ENCODE measurements at places on chromosomes 16 and 17.

DNA sequence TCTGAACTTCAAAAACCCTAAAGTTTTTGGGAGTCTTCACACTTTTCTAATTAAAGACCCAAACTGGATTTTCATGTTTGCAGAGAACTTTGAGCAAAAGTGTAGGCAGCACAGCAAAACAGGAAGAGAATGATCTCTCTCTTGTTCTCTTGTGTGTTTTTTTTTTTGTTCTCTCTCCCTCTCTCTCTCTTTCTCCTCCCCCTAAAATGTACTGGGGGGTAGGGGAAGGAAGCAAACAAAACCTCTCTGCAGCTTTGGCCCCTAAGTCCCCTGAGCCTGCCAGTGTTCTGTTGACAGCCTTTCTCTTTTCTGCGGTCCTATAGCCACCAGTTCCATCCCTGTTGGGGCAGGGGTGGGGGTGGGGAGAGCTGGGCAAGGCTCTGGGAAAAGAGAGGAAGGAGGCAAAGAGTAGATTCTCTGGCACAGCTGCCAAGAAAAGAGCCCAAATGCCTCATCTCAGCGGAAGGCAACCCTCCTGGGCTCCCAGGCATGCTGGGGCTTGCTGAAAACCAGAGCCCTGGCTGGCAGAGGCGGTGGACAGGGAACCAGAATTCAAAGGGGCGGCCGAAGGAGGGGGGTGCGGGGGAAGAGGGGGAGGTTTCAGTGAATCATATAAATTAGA is 295.3 kb downstream of the SOX9 start:
- DNase-seq: no peak

DNA sequence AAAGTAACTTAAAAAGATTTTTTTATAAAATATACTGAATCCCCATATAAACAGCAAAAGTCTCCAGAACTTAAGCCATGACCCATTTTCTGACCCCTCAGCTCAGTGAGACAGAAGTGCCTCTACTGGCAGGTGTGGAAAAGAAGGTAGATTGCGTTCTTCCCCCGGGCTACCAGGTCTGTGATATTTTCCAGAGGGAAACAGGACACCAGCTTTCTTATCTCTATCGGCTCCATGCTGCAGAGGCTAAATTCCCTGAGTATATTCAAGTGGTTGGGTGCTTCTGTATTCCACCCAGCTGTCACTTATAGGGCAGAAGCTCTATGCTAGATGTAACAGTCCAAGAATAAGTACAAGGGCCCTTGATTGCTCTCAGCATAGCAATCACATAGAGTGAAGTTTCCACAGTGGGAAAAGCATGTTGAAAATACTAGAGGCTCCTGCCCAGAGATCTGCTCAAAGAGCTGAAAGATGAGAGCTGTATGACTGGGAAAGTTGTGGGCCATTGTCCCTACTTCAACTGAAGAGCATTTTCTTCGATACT is 687.3 kb downstream of the CDH11 start:
- DNase-seq: no peak

DNA sequence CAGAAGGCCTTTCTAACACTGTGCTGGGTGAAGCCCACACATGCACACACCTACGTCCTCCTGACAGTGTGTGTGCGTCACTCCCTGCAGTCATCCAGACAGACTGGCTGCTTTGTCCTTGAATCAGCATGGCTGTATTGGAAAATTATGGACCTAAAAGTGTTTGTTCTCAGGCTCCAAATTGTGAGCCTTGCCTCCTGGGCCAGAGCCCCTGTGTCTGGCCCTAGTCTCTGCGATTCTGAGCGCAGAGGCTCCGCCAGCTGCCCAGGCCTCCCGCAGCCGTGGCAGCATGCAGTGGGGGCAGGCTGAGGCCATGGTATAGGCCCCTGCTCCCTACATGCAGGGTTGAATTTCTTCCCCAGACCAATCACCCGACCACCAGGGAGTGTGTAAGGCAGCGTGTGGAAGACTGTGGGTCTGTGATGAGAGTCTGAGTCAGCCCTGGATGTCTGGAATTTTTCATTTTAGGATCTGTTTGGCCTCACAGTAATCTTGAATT is 166.9 kb downstream of the LGALS9B start:
- no peak for DNase-seq

- DNase-seq: no peak
These were observed 14.5 kb upstream of the TMC7 start for GRCh38 chr16:18969050-18969854.

- no peak for DNase-seq
These were observed 21.1 kb downstream of the DDX19B start for GRCh38 chr16:70320121-70320520.

DNA sequence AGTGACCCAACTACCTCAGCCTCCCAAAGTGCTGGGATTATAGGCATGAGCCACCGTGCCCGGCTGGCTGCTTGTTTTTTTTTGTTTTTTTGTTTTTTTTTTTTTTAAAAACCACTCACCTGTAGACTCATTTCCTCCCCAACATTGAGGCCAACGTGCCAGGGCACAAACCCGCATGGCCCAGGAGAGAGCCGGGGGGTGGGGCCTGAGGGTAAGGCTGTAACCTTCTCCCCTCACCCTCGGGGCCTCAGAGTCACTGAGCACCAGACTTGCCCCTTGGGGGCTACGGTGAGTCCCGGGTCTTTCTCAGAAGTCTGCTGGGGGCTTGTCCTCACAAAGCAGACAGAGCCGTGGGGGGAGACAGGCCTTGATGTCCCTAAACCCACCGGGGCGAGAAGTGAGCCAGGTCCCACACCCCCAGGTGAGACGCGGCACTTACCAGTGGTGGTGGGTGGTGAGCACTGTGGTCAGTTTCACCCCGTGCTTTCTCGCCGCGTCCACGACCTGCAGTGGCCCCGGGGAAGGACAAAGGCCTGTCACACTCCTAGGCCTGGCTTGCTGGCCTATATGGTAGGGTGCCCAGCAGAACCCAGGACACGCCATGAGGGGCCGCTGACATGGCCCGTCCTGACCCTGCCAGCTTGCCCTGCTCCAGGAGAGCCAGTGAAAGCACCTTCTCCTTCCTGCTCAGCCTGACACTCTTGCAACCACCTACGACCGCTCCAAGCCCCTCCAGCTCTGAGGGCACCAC is 4.6 kb downstream of the HAGH start:
- DNase-seq: no peak

DNA sequence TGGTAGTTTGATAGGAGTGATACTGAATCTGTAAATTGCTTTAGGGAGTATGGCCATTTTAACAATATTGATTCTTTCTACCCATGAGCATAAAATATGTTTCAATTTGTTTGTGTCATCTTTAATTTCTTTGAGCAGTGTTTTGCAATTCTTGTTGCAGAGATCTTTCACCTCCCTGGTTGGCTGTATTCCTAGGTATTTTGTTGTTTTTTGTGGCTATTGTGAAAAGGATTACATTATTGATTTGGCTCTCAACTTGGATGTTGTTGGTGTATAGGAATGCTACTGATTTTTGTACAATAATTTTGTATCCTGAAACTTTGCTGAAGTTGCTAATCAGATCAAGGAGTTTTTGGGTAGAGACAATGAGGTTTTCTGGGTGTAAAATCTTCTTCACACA is 3.2 kb downstream of the KRTAP9-9 start:
- DNase-seq: no peak

DNA sequence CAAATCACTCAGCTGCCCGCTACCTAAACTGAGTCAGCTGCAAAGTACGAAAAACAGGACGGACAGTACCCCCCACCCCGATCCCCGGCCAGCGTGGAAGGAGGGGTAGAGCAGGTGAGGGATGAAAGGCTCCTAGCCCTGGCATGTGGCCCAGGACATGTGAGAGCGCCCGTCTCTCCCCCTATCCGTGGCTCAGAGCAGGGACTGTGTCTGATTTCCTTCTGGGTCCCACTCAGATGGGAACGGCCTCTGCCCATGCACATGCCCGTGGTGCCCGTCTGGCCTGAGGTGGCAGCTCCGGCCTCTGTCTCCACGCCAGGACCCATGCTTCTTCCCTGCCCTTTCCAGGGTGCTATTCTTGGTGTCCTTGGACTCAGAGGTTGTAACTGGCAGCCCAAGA is 30.2 kb upstream of the RASD1 start:
- DNase-seq: no peak

DNA sequence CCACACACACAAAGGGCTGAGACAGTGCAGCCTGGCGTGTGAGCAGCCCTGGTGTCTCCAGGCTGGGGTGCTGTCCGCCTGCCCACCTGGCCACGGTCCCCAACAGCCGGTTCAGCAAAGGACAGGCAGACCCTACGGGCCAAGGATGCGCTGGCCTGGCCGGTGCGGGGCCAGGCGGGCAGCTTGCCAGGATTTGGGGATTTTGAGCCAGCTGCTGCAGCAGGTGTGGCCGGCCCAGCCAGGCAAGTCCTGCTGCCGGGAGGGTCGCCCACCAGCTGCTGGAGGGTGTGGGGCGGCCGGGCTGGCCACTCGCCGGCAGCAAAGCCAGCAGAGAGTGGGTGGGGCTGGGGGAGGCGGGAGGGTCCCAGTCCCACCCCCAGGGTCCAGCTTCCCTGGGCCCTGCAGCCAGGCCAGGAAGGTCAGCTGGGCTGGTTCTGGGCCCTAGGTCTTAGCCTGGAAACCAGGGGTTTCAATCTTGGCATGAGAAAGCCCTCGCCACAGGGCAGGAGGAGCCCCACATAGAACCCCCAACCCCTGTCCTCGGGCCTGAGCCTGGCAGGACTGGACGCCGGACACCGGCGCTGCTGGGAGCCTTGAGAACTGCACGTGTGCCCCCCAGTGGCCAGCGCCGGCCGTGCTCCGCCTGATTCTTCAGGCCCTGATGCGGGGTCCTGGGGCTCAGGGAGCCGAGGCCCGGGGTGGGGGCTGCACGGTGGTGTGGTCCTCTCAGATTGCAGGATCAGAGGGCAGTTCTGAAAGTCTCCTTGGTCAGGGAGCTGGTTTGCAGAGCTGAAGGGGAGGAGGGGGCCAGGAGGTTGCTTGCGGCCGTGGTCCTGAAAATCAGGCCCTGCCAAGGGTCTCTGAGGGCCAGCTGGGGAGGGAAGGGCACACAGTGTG is 17.6 kb upstream of the SSTR5 start:
- DNase-seq: no peak

- DNase-seq: no peak
These were observed 21.5 kb upstream of the TNS4 start for GRCh38 chr17:40522961-40523310.

- no peak for DNase-seq
These were observed 86.3 kb upstream of the ZNF750 start for GRCh38 chr17:82926081-82926480.

DNA sequence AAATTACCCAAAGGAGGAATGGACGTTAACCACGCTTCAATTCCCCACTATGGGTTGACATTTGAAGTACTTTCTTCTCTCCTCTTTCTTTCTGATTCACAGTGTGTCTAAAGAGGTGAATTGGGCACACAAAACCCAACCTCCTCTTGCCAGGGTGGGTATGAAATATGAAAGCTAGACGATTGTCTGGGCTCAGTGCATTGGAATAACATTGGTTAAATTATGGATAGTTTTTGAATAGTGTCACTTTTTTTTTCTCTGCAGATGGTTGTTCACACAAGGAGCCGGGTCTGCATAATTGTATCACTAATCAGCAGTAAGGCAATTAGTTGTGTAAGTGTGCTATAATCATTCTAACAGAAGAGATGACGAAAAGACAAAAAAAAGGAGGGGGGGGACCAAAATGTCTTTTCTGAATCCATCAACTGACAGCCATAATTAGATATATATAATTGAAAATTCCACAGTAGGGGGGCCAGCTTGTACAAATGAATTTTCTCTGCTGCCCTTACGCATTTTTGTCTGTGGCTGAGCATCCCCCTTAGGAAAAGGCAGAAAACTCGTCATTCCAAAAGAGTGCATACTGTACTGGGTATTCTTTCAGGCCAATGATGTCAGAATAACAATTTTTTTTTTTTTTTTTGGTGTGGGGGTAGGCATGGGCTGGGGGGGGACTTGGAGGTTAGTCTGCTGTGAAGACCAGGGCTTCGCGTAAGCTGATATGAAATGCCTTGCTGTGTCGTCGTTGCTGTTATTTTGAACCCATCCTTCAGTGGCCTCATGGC is 307.5 kb upstream of the SALL1 start:
- no peak for DNase-seq

GRCh38 chr16:67650023-67650422 is 5.1 kb downstream of the CARMIL2 start:
- no peak for DNase-seq

GRCh38 chr16:86347090-86347489 is 163.2 kb upstream of the FOXF1 start:
- no peak for DNase-seq

DNA sequence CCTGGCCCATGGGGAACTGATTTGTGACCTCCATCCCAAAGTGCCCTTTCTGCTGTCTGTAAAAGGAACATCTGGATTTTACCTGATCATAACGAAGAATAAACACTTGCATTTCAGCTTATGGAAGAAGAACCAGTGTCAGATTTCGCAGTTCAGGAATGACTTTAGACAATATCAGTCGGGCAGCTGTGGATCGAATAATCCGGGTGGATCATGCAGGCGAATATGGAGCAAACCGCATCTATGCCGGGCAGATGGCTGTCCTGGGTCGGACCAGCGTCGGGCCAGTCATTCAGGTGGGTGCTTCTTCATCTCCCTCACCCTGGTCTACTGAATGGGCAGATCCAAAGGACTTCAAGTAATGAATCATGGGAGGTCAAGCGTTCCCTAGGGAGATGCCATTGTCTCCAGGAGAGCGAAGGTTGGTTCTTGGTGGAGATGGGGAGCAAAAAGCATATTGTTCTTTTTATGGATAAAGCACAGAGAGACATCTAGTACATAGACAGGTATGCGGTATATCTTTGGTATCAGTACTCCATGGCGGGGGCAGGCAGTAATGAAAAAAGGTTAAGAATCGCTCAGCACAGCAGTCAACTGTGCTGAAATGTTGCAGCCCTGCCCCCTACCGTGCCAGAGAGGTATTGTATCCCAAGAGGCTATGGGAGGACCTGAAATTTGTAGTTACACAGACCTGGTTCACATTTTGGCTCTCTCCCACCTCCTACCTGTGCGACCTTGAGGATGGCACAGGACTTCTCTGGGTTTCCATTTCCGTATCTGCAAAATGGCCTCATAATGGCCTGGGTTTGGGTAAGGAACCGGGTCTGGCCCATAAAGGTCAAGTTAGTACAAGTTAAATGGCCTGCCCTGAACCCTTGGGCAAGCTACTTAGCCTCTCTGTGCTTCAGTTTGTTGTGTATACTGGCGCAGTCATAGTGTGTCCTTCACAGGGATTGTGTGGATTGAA is 4.7 kb downstream of the COQ7 start:
- no peak for DNase-seq

- DNase-seq: no peak
These were observed 22.7 kb downstream of the CIBAR2 start for GRCh38 chr16:85089525-85089924.

DNA sequence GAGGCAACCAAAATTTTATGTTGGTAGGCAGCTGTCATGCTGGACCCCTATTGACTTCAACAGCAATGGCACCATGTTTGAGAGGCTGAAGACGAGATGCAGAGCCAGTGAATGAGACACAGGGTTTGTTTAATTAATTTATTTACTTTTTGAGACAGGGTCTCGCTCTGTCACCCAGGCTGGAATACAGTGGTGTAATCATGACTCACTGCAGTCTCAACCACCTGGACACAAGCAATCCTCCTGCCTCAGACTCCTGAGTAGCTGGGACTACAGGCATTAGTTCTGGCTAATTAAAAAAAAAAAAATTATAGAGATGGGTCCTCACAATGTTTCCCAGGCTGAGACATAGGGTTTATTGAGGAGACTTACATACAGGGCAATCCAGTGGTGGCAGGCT is 36.2 kb upstream of the PPM1D start:
- no peak for DNase-seq

Data from epithelial cell of proximal tubule (primary cell).